SK-N-DZ (cell line): ENCODE measurements at places on chromosomes 2 and 18.

- peak; percentile 97 for DNase-seq
These were observed 17.0 kb upstream of the RBMS1 start for GRCh38 chr2:160510617-160511016.

- no peak for DNase-seq
These were observed 19.5 kb upstream of the MYO1B start for GRCh38 chr2:191225690-191226089.

- no peak for DNase-seq
These were observed 143.7 kb downstream of the CERS6 start for GRCh38 chr2:168599738-168600137.

DNA sequence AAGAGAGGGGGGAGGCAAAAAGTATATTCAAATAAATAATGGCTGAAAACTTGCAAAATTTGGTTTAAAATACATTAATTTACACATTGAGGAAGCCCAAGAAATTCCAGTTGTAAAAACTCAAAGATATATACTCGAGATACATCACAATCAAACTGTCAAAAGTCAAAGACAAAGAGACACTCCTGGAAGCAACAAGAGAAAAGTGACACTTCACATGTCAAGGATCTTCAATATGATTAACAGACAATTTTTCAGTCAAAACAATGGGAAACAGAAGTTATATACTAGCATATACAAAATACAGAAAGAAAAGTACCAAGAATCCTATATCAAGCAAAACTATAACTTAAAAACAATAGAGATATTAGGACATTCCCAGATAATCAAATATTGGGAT lies 170.2 kb downstream of the CCDC178 start:
- DNase-seq, result no peak

DNA sequence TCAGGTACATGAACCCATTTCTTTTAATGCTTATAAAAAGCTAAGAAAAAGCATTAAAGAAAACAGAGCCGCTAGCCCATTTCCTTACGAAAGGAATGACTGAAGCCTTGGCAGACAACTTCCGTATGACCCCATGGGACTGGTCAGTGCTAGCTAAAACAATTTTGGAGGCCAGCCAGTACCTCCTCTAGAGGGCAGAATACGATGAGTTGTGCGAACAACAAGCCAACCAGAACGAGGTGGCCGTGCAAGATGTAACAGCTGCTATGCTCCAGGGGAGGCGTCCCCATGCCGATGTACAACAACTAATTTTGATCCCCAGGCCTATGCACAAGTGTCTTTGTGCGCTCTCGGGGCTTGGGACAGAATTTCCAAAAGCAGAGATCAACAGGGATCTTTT lies 16.7 kb downstream of the MAP3K2 start:
- DNase-seq, result no peak

- no peak for DNase-seq
These were observed 161.2 kb downstream of the GLI2 start for GRCh38 chr2:120896901-120897300.

- no peak for DNase-seq
These were observed 59.9 kb upstream of the STPG4 start for GRCh38 chr2:47214990-47215389.

GRCh38 chr2:168246483-168247340 lies 683 bp downstream of the STK39 start:
- DNase-seq, result peak; percentile 61

GRCh38 chr18:58110398-58110797 lies 66.4 kb downstream of the NEDD4L start:
- no peak for DNase-seq

GRCh38 chr18:73409242-73409641 lies 541.5 kb upstream of the NETO1 start:
- no peak for DNase-seq
